ENCODE measurements at places on chromosomes 6 and 20.
A peak's percentile ranks its signal among the peaks of the same experiment; 100 is the strongest.

GRCh38 chr6:134343066-134343465 lies 25.2 kb upstream of the SGK1 start:
- no peak for DNase-seq

- DNase-seq, result no peak
These were observed 15.0 kb downstream of the GRM4 start for GRCh38 chr6:34130862-34131261.

DNA sequence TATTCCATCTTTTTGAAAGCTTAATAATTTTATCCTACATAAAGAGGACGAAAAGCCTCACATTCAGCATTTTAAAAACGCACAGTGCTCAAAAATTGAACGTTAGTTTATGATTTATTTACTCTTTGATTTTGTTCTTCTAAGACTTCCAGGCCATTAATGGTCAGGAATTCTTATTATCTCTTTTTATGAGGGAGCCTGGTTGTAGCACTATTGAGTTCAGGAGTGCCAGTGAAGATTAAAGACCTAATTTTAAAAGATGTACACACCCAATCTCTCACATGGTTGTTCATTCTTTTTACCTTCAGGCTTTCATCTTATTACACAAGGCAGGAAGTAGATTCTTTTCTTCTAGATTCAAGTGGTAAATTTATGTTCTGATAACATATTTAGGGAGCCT lies 68.6 kb downstream of the HDDC2 start:
- no peak for DNase-seq

DNA sequence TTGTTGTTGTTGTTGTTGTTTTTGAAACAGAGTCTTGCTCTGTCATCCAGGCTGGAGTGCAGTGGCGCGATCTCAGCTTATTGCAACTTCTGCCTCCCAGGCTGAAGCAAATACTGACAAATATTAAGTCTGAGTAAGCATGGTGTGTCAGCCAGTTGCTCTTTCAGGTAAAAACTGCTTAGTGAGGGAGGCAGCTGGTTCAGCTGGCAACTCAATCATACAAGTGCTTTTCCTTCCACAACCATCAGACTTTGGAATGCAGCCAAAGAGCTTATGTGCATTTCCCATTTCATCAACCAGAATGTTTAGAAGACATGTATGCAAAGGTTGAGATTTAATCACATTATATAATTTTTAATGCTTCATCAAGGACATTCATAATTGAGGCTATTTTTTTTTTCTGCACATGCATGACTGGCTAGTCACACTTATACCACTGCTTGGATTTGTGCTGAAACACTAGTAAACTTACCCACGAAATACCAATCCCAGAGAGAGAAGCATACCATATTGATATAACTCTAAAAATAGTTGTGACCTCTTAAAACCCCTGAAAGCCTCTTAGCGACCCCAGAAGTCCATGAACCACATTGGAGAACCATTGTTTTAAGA lies 56.0 kb downstream of the CLIC5 start:
- no peak for DNase-seq

DNA sequence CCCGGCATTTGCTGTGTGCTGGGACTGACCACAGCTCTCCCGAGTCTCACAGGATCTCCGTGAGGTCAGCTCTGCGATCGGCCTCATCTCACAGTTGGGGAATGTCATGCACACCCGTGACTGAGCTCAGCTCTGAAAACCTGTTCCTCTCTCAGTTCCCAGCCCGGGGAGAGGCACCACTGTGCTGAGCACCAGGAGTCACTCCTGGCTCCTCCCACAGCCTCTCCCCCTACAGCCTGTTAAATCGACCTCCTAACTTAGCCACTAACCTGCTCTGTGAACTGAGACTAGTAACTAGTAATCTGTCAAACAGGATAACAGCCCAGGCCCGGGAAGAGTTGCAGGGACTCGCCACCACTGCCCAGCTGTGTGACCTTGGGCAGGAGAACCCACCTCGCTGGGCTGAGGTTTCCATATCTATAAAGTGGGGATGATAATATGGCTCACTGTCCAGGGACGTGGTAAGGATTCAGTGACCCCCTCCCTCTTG lies 20.1 kb upstream of the NOL4L start:
- DNase-seq, result no peak

DNA sequence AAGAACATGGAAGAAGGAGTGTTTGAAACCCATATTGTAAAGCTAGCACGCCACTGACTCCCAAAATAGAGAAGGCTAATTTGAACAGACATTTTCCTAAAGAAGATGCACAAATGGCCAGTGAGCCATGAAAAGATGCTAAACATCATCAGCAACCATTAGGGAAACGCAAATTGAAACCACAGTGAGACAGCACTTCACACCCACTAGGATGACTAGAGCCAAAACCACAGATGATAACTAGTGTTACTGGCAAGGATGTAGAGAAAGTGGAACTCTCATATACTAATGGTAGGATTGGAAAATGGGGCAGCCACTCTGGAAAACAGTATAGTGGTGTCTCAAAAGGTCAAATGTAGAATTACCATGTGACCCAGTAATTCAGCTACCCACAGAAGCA lies 58.2 kb downstream of the BMP7 start:
- no peak for DNase-seq

DNA sequence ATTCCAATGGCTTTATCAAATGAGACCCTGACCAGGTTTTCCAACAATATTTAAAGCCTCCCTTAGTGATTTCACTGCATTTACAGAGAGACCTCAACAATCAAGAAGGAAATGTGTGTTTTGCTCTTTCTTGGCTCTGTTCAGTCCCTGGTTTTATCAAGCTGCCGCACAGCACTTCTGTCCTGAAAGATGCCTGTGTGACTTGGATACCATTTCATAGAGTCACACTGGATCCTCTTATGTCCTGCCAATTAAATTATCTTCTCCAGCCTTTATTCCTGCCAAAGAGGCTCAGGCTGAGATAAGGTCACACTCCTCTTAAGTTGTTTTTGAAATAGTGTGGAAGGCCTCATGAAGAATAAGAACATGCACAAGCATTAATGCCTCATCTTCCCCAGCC lies 197.0 kb upstream of the RNF217 start:
- no peak for DNase-seq

- DNase-seq, result no peak
These were observed 63.9 kb downstream of the FAM83B start for GRCh38 chr6:54910431-54910884.

GRCh38 chr6:67914419-67914818 lies 720.7 kb upstream of the ADGRB3 start:
- no peak for DNase-seq

DNA sequence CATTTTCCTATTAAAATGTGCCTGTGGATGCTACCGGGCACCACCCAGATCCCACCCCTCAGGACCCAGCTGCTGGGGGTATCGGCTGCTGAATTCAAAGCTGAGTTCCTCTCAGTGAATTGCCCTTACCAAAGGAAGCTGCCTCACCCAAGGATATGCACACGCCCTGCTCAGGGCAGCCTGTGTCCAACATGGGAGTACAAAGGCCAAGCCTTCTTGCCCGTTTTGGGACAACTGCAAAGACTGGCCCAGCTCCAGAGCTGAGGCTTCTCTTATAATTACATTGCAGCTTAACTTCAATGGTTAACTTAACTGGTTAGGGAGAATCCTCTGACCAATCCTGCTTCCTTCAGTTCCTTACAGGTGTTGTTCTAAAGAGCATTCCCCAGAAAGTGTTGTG lies 19.8 kb upstream of the FANCE start:
- no peak for DNase-seq

DNA sequence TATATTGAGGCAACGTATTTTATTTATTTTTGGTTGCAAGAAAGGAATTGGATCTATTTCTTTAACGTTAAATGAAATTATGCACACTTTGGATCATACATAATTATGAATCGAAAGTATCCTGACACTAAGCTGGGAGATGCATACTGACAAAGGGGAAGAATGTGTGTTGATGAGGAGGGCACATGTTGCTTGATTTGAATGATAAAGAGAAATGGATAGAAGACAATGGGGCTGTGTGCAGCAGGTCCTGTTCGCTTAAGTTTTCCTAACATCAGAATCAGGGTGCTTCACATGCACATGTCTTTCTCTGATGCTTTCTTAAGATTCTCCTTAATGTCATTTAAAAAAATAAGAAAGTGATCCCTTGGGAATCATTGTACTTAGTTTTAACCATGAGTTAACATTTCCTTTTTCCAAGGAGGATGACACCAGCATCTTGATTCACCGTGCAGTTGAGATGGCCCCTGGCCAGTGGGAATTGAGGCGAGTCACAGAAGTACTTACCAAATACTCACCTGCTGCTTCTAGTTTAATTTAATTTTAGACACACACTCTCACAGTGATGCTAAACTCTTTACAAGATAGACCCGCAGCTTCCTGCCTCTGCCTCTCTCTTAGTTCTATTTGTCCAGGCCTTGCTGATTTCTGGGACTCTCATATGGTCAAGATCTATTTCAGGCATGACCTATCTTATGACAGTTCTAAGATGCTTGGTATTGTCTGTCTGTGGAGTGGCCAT lies 116.5 kb downstream of the CLIC5 start:
- DNase-seq, result no peak

- no peak for DNase-seq
These were observed 226.2 kb downstream of the EYA4 start for GRCh38 chr6:133467231-133467981.

DNA sequence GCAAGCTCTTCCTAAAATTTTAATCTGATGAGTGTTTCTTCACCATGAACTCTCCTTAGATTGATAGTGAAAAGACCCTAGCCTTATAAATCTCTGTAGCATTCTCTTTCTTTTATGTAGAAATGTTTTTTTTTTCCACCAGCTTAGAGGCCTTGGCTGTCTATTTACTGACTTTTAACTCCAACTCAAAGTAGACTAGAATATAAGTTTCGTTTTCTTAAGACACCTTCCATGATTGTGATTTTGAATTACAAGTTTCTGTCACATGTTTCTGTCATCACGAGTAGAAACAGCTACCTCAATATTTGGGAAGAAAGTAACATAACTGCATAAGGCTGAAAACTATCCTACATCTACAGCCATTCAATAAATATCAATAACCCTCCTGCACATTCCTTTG lies 17.8 kb downstream of the ADGRF4 start:
- no peak for DNase-seq

DNA sequence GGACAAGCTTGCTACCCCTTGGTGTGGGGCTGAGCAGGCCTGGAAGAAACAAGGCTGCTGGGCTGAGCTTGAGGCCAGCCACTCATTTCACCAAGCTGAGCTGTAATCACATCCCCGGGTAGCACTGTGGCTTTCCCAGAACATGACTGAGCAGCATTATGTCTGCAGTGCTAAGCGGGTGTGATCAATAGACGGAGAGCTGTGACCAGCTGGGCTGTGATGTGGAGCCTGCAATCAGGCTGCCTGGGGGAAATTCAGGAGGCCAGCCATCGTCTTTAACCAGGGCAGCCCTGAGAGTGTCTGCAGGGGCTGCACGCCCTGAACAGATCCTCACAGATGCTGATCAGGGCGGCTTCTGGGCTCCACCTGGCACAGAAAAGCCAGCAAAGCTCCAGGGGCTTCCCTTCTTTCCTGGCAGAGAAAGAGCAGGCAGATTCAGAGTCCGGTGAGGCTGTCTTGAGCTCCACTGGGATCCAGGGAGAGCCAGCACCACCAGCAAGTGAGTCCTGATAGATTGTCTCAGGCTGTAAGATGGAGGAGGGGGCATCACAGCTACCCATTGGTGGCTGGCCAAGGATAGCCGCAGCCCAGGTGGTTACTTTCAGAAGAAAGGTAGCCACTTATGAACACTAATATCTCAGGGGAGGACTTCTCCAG lies 165.9 kb downstream of the NRN1 start:
- DNase-seq, result no peak

- no peak for DNase-seq
These were observed 1.2 kb upstream of the TBXT start for GRCh38 chr6:166168616-166169548.

- DNase-seq, result no peak
These were observed 243.9 kb downstream of the DLL1 start for GRCh38 chr6:170046791-170047626.

GRCh38 chr6:56671651-56672461 lies 29.2 kb upstream of the DST start:
- no peak for DNase-seq

DNA sequence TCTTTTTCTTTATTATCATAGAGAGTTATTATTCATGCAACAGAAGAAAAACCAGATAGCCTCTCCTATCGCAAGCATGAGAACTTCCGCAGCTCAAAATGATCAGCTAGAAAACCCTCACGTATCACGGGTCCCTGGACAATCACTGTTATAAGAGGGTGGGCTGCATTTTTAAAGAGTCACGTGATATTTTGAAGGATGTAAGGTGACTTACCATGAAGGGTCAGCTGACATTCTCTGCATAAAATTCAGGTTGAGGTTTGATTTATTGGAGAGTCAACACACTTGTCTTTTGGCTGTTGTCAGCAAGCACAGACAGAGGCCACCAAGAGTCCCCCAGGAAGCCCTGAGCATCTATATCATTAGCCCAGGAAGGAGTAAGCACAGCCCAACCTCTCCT lies 39.5 kb downstream of the ID4 start:
- DNase-seq, result no peak

GRCh38 chr6:34679552-34680253 lies 16.9 kb downstream of the ILRUN start:
- DNase-seq, result no peak

- DNase-seq, result no peak
These were observed 532.6 kb downstream of the CBLN4 start for GRCh38 chr20:55472704-55473103.

- DNase-seq, result no peak
These were observed 34.1 kb downstream of the ERGIC3 start for GRCh38 chr20:35575958-35576357.

- DNase-seq, result no peak
These were observed 74.6 kb upstream of the RREB1 start for GRCh38 chr6:7033202-7033601.

- DNase-seq, result peak; percentile 73
These were observed 10.5 kb downstream of the SYTL3 start for GRCh38 chr6:158660333-158660754.

GRCh38 chr20:51837436-51837835 lies 35.1 kb upstream of the SALL4 start:
- no peak for DNase-seq

GRCh38 chr6:100726666-100727065 lies 154.5 kb downstream of the ASCC3 start:
- no peak for DNase-seq

DNA sequence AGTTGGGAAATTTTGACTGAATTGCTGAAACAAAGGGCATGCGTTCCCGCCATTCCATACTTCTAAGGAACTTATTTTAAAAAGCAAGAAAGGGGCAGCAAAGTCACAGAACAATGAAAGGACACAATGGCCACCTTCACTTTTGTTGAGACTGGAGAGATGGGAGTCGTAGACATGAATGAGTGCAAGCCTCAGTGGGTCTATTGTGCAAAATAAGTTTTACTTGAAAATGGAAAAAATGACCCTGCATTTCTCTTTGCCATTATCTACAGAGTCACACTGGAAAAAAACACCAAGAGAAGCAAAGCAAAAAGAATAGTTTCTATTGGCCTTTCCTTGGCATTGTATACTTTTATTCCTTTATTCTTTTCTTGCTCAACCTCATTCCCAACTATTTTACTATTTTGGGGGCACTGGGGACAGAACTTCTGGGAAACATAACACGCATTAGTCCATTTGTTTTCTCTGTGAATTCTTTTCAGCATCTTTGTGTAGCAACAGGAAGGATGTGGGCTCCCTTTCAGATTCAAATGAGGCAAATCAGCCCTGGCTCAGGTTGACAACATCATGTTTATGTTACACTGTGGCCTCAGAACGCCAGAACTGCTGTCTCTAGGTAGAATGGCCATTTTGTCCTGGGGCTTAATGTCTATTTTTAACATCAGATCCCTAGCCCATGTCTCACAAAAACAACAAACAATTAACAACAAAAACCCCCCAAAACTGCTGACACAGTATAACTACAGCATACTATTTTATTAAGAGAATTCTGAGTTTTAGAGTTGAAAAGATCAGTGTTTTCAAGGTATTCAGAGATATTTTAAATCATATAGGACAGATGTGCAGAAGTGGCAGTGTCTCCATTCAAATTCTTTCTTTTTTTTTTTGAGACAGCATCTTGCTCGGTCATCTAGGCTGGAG lies 122.2 kb downstream of the FYN start:
- DNase-seq, result no peak
